Thymus (tissue), 14 donors: ENCODE measurements at places on chromosomes 13 and 19.

GRCh38 chr19:710767-711166, 2.0 kb downstream of the PALM start:
- peaks cover 32% of the 10 kb centered on the region for H3K27me3 ChIP-seq
- H3K27ac ChIP-seq, result no peak overlapping the region
- H3K36me3 ChIP-seq, result no peaks in the 10 kb centered on the region
- H3K4me3 ChIP-seq, result no peak overlapping the region
- no peak for DNase-seq

DNA sequence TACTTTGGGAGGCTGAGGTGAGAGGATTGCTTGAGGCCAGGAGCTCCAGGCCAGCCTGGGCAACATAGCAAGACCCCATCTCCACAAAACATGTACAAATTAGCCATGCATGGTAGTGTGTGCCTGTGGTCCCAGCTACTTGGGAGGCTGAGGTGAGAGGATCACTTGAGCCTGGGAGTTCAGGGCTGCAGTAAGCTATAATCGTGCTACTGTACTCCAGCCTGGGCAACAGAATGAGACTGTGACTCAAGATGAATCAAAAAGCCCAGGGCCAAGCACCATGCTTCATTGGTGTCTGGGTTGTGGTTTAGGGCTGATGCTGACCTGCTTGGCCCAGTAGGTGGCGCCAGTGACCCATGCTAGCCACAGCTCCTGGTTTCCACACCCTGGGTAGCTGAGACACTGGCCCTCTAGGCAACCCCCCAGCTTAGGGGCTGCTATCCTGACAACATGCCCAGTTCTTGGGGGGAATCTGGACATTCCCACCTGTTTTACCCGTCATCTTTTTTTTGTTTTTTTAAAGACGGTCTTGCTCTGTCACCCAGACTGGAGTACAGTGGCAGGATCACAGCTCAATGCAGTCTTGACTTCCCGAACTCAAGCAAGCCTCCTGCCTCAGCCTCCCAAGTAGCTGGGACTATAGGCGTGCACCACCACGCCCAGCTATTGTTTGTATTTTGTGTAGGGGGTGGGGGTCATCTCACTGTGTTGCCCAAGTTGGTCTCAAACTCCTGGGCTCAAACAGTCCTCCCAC, 5.5 kb downstream of the CCDC124 start:
- DNase-seq, result peak; percentile 61
- no peaks in the 10 kb centered on the region for H3K27me3 ChIP-seq
- no peak overlapping the region for H3K4me3 ChIP-seq
- no peak overlapping the region for H3K27ac ChIP-seq

GRCh38 chr13:35139591-35139990, 197.5 kb downstream of the NBEA start:
- DNase-seq, result no peak
- no peaks in the 10 kb centered on the region for H3K27me3 ChIP-seq
- no peak overlapping the region for H3K4me3 ChIP-seq
- H3K27ac ChIP-seq, result no peak overlapping the region
- H3K36me3 ChIP-seq, result no peaks in the 10 kb centered on the region

- no peak overlapping the region for H3K4me3 ChIP-seq
- no peaks in the 10 kb centered on the region for H3K36me3 ChIP-seq
- no peaks in the 10 kb centered on the region for H3K27me3 ChIP-seq
- no peaks in the 10 kb centered on the region for H3K4me1 ChIP-seq
- no peak overlapping the region for H3K27ac ChIP-seq
Observed at GRCh38 chr13:40381935-40382764, 284.3 kb downstream of the FOXO1 start.
